Esophagus mucosa (tissue), 1 donor: ENCODE measurements at places on chromosomes 1 and 21. TPM values are rescaled to one million over a fixed set of nuclear protein-coding genes. Genes with fewer than 3 reads are reported as not detected.

The URB2 gene
- 6.3 TPM for total RNA-seq

The OR6N1 gene
- not detected for total RNA-seq

DNA sequence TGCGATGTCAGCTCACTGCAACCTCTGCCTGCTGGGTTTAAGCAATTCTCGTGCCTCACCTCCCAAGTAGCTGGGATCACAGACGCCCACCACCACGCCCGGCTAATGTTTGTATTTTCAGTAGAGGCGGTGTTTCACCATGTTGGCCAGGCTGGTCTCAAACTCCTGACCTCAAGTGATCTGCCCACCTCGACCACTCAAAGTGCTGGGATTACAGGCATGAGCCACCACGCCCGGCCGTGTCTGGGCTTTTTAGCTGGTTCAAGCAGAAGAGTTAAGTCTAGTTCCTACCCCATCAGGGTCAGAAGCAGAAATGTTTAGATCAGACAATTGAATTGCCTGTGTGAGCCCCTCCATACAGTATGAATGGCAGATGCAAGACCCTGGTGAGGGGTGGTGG lies 27.7 kb upstream of the RIPK4 start:
- ATAC-seq, result no peak

GRCh38 chr1:32448773-32449456 lies 16.0 kb upstream of the ZBTB8B start:
- no peak for ATAC-seq

DNA sequence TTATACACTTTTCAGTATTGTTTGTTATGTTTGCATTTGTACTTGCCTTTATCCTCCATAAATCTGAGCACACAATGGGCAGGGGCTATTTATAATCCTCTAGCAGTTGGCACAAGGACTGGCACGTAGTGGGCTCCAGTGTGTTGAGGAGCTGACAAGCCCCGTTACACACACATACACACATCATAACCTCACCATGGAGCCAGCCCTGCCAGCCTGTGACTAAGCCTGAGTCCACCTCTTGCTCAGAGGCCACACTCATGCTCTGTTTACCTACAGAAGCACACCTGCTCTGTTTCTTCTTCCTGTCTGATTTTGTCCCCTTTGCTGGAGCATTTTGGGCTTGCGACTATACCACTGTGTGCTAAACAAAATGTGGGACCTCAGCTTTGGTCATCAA lies 64.5 kb upstream of the SPATA6 start:
- ATAC-seq, result peak; percentile 45

DNA sequence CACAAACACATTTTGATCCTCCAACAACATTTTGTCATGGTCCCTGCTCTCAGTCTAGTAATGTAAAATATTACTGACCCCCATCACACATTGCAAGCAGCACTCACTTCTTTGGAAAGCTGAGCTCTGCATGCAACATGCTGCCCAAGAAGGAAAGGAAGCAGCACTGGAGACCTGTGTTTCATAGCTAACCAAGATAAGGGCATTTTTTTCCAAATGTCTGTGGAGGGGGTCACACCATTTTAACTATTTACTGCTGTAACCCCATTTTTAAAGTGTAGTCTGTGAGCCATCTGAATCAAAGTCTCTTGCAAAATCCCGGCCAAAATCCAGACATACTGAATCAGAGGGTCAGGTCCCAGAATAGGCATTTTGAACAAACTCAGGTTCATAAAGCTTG lies 4.5 kb upstream of the RASSF5 start:
- no peak for ATAC-seq

The CHRM3 gene
- 0.68 TPM for total RNA-seq

The MEGF6 gene
- 12.5 TPM for total RNA-seq

- ATAC-seq, result no peak
Measured at GRCh38 chr1:157442065-157442464, 110.2 kb downstream of the FCRL5 start.

DNA sequence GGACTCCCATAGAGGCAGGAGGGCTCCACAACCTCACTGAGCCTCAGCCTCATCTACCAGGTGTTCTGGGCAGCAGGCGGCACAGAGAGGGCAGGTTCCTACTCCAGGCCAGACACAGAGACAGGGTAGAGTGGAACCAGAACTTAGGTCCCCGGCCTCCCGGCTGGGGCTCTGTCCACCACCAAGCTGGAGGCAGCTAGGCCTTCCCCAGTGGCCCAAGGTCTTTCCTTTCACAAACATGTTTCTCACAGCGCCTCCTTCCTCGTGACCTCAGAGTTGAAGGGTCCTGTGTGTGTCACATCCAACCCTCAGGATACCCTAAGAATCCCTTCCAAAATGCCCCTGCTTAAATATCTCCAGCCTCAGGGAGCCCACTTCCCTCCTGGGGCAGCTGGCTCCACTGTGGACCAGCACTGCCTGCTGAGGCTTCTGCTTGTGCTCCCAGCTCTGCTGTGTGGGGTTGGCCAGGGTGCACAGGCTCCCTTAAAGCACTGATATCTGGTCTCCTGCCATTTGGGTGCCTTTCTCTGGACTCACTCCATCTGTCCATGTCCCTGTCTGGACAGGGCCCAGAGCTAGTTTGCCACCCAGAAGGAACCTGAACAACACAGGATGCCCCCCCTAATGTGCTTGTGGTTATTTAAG lies 33.2 kb upstream of the MAGOH start:
- no peak for ATAC-seq

DNA sequence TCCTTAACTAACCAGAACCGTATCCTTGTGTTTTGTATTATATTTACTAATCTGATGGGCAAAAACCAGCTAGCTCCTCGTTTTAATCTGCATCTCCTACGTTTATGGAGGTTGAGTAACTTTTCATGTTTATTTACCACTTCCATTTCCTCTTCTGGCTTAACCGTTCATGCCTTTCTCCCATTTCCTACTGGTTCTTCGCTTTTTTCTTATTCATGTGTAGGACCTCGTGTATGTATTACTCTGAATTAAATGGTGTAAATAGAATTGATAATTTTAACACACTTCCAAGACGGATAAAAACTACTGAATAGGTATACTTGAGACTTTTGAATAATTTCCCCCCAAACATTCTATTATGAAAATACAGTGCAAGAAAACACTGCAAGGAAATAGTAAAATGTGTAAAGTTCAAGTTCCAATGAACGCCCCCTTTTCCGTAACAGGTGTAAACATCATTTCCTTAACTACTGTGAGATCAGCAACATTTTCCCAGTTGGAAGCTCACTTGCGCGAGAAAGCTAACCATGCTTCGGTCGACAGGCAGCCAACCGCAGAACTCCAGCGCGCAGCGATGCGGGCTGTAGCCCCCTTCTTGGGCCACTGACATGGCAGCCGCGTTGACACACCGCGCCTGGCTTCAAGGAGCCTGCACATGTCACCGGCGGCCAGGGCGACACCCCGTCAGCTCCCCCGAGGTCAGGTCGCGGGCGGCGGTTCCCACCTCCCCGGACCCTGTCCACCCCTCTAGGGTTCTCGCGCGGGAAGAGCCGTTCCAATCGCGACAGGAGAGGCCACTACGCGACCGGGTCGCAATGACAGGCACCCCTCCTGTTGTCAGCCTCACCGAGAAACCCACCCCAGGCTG lies 816 bp downstream of the EDEM3 start:
- peak; percentile 10 for ATAC-seq

The NUAK2 gene
- total RNA-seq, result 28.3 TPM

The TAS1R3 gene
- total RNA-seq, result 0.56 TPM
